T-helper 2 cell treated with Interferon-gamma antibody and Interleukin-4, amounts not matched to agents 100 ng/mL and 5 ng/mL, for 36 hours (primary cell): ENCODE measurements at places on chromosomes 16 and 17. TPM values are rescaled to one million over a fixed set of nuclear protein-coding genes. Genes with fewer than 3 reads are reported as not detected.

The CCL3 gene
- 9.2 and 10.1 TPM in 2 replicates for total RNA-seq

The SULT1A2 gene
- total RNA-seq: 0.30 and 0.45 TPM in 2 replicates

The PPL gene
- total RNA-seq: not detected in 2 replicates

The OR3A3 gene
- not detected in 2 replicates for total RNA-seq

The PPP1R27 gene
- not detected in 2 replicates for total RNA-seq

The KIF19 gene
- total RNA-seq: 0.50 and 0.57 TPM in 2 replicates

The CHST5 gene
- total RNA-seq: not detected in 2 replicates

The LRRC75A gene
- total RNA-seq: 1.4 and 1.8 TPM in 2 replicates

The MT1A gene
- 0.57 and 0.82 TPM in 2 replicates for total RNA-seq

The MEOX1 gene
- 9.0 and 9.3 TPM in 2 replicates for total RNA-seq

The GNG13 gene
- total RNA-seq: not detected in 2 replicates

The EXOC3L1 gene
- total RNA-seq: 0.09 TPM in 1 of 2 replicates, not detected in the other

The CFAP119 gene
- total RNA-seq: 2.3 and 4.4 TPM in 2 replicates

The HCRT gene
- not detected in 2 replicates for total RNA-seq

The GLIS2 gene
- total RNA-seq: 0.64 and 0.77 TPM in 2 replicates

The CYGB gene
- 0.11 TPM in 1 of 2 replicates, not detected in the other for total RNA-seq

The MYOCD gene
- not detected in 2 replicates for total RNA-seq

The SMIM36 gene
- not detected in 2 replicates for total RNA-seq

The ACBD4 gene
- total RNA-seq: 12.6 and 15.2 TPM in 2 replicates

The TIMP2 gene
- total RNA-seq: 1.5 and 1.6 TPM in 2 replicates

The OR4D1 gene
- 0.27 and 0.34 TPM in 2 replicates for total RNA-seq

The KCNJ18 gene
- total RNA-seq: not detected in 2 replicates

The HEATR9 gene
- total RNA-seq: 0.20 and 0.45 TPM in 2 replicates

The FBXL19 gene
- 26.6 and 27.1 TPM in 2 replicates for total RNA-seq

The PRSS21 gene
- total RNA-seq: 5.7 and 6.6 TPM in 2 replicates

The TERB1 gene
- 0.11 and 0.25 TPM in 2 replicates for total RNA-seq

The GSDMA gene
- 0.59 and 1.6 TPM in 2 replicates for total RNA-seq

The LPO gene
- not detected in 2 replicates for total RNA-seq

The PGS1 gene
- total RNA-seq: 58.0 and 61.2 TPM in 2 replicates

The PGAP6 gene
- 32.4 and 34.8 TPM in 2 replicates for total RNA-seq

The CD300H gene
- not detected in 2 replicates for total RNA-seq

The SMTNL2 gene
- not detected in 2 replicates for total RNA-seq

The PITPNM3 gene
- total RNA-seq: 0.50 and 0.77 TPM in 2 replicates

The KCTD13 gene
- 34.0 and 36.1 TPM in 2 replicates for total RNA-seq

The FAHD1 gene
- total RNA-seq: 10.5 and 11.6 TPM in 2 replicates

The CAVIN1 gene
- total RNA-seq: 3.5 TPM in 2 replicates

The TPSD1 gene
- total RNA-seq: not detected in 2 replicates

The ACSM2A gene
- total RNA-seq: not detected in 2 replicates

The LRRC37A gene
- 2.9 and 3.2 TPM in 2 replicates for total RNA-seq
